ENCODE measurements at places on chromosomes 12 and 14. TPM values are rescaled to one million over a fixed set of nuclear protein-coding genes. Genes with fewer than 3 reads are reported as not detected.
A peak's percentile ranks its signal among the peaks of the same experiment; 100 is the strongest.

The GALNT16 gene
- 12.5 TPM for total RNA-seq

The CLEC4C gene
- not detected for total RNA-seq

The TPCN1 gene
- total RNA-seq, result 31.1 TPM

The AMIGO2 gene
- total RNA-seq, result 4.5 TPM

The PRPH gene
- 10.4 TPM for total RNA-seq

- no peak for DNase-seq
Measured at GRCh38 chr12:13530966-13531365, 334.4 kb downstream of the EMP1 start.

DNA sequence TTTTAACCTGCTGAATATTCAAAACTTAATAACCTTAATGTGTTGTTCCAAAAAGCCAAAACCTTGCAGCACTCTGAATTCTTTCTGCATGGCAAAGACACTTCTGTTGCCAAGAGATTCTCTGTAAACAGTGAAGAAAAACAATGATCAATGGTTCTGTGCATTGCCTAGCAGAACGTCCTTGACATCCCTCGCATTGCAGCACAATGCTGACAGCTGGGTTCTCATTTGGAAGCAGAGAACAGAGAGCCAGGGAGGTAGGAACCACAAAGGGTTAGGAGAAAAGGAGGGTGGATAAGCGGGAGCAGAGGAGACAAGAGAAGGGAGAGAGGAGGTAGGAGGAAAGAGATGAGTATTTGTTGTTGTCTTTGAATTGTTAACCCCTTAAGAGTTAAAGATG is 501.1 kb downstream of the NAV3 start:
- DNase-seq, result no peak

GRCh38 chr12:19833775-19834501 is 394.6 kb downstream of the AEBP2 start:
- DNase-seq, result no peak

DNA sequence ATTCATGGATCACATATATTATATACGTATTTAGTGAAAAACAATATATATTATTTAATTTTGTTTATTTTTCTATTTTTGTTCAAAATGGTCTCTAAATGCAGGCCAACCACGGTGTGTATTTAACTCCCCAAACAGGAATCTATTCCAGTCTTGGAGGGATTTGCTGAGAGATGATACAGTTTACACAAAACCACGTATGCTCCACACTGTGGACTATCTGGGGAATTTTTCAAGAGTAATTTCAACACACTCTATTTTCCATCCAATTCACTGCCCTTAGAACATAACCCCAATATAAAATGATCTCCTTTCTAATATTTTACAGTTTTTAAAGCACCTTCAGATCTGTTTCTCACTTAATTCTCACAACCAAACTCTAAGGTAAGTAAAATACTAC is 15.3 kb downstream of the EML1 start:
- DNase-seq, result no peak

- DNase-seq, result no peak
Measured at GRCh38 chr12:25293653-25294052, 42.9 kb upstream of the KRAS start.

GRCh38 chr14:39432179-39432618 is at the start of gene FBXO33:
FBXO33 (minus strand) TSS chr14:39432433; CDS start chr14:39432162, 271 bp downstream.
- peak; percentile 100 for DNase-seq

GRCh38 chr14:61033855-61034254 is 52.8 kb downstream of the SLC38A6 start:
- no peak for DNase-seq

DNA sequence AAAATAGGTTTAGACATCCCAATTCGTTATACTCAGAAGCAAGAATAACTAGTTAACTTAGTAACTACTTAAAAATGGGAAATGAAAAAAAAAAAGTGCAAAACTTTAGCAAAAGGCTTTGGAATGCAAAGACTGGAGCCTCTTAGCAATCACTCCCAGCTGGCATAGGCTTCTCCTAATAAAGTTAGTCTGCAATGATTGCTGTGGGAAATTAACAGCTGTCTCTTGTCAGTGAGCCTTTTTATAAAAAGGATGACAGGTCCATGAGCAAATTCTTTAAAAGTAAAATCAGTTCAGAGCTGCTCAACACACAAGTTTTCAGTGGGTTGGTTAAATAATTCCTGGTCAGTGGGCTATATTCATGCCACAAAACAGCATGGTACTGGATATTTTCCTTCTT is 7.4 kb upstream of the SYCP3 start:
- no peak for DNase-seq

- no peak for DNase-seq
Measured at GRCh38 chr12:86950444-86950843, 694.3 kb upstream of the MGAT4C start.

DNA sequence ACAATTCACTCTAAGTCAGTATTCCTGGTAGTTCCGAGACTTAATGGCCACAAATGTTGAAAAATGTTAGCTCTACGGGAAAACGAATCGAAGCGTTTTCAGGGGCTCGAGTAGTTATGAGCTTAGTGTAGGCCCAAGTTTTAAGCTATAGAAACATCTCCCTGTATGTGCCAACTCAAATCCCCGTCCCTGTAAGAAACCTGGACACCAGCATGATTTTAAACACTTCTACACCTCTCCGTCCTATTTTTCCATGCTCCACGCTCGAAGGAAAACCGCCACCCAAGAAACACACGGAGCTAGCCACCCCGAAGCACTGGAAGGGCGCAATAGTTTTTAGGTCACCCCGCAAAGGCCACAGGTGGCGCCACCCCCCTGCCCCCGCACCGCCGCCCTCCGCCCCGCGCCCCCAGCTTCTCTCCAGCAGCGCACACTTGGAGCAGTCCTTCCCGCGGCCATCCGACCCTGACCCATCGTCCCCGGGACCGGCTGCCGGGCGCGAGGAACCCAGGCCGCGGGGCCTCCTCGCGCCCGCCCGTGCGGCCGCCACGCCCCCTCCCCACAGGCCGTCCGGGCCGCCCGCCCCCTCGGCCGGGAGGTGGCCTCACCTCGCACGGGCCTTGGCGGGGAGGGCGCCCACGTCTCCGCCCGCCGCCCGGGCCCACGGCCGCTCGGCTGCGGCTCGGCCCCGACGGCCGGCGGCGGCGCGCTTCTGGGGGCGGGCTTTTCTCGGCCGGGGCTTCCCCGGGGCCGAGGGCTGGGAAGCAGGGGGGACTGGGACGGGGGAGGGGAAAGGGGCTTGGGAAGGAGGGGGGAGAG is 522 bp downstream of the R3HDM2 start:
- no peak for DNase-seq

DNA sequence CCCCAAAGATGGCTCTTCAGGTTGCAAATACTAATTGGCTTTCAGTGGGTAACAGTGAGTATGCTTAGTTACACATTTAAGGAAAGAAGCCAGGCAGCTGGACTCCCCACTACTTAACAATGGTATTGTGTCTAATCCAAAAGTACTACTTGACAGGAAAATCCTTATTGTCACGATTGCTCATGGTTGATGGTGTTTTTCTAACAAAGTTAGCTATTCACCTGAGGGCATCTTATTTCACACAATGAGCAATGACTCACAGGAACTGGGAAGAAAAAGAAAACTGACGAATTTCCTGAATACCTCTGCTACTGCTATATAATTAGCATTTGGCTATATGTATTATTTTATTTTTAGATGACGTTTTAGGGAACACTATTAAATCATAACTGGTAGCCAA is 33.4 kb upstream of the ALG10 start:
- DNase-seq, result no peak

GRCh38 chr12:80422550-80422949 is 21.5 kb upstream of the PTPRQ start:
- no peak for DNase-seq

DNA sequence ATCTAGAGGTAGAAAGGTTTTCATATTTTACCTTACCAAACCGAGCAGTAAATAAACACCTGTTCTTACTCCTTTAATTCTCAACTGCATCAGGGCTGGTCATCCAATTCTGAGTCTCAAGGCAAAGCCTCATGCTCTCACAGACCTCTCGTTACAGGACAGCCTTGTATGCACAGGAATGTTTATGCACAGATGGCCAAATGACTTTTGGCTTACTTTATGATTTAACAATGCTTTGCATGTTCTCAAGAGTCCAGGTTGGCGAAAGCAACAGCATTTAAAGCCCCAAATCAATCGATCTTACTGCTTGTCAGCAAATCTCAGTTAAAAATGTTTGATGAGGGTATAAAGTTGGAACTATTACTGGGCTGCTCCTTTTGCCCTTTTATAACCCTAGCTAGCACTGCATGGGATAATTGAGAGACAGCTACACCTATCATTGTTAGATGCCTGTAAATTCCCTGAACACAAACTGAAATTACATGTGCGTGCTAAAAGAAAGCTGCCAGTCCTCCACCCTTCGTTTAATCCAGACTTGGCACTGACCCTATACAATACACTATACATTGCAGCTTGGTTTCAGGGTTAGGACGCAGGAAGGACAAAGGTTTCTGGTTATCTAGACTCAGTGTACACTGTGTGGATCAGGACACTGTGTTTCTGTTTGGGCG is 63.6 kb downstream of the TMCC3 start:
- no peak for DNase-seq

- no peak for DNase-seq
Measured at GRCh38 chr12:76464631-76465166, 94.9 kb downstream of the OSBPL8 start.

DNA sequence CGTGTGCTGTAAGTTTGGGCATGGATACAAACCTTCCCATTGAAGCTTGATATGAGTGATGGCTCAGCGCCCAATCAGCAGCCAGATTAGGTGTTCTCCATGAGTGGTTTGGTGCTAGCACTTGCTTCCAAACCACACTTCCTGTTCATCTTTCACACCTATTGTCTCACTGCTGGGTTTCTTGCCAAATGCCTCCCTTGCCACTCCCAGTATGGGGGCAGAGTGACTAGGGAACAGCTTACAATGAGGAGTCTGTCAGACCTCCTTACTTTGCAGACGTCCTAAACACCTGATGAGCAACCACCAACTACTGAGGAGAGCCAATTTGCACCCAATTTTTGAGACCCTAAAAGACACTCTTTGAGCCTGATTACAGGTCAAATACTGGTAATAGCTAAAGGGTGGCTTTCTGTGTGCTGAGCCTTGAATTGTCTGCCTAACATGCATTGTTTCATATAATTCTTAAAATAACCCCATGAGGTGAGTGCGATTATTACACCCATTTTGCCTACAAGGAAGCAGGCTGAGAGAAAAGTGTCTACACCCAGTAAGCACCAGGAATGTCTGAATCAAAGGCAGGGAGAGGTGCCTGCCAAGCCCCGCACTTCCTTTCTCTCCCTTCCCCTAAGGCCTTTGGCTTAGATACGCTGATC is 48.4 kb upstream of the FOS start:
- DNase-seq, result no peak

DNA sequence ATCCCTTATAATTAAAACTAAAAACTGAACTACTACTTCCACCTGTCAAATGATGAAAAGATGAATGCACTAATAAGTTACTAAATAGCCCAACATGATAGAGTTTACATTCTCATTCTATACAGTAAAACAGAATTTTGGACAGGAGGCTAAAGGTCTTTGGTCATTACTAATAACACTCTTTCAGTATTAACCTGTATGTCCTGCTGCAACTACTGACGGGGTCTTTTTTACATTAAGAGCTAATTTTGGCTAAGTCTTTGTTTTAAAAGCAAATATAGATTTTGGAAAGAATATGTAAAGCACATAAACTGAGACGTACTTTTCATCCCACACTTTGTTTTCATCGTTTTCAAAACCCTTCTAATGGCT is 175.4 kb upstream of the CDKN3 start:
- no peak for DNase-seq

DNA sequence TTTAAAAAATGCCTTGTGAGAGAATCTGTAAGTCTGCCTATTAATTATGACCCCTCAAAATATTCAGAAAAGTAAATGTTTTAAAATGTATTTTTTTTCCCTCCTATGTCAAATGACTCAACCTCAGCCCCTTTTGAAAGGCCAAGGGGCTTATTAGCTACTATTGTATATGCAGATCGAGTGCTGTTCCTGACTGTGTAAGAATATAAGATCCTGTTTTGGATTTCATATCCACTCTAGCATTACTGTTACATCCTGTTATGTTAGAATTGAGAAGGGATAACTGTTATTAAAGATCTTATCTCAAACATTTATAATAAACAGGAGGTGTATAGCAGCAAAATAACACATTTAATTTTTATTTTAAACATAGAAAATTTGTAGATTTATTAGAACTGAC is 46.6 kb upstream of the TPH2 start:
- no peak for DNase-seq

GRCh38 chr14:104109731-104110361 is 24.3 kb downstream of the ASPG start:
- DNase-seq, result no peak

- peak; percentile 47 for DNase-seq
Measured at GRCh38 chr14:76280221-76280620, 95.7 kb upstream of the ESRRB start.

DNA sequence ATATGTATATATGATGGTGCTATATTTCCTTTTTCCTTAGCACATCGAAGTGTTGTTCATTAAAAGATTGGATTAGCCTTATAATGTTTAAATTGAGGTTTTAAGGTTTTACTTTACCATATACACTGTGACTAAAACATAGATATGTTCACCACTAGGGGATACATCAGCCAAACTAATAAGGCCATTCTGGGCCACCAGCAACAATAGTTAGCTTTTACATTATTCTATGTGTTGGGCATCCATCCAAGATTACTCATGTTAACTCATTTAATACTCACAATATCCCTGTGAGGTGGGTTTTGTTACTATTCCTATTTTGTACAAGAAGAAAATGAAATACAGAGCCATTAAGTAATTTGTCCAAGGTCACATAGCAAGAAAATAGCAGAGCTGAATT is 202.6 kb upstream of the AVPR1A start:
- no peak for DNase-seq

DNA sequence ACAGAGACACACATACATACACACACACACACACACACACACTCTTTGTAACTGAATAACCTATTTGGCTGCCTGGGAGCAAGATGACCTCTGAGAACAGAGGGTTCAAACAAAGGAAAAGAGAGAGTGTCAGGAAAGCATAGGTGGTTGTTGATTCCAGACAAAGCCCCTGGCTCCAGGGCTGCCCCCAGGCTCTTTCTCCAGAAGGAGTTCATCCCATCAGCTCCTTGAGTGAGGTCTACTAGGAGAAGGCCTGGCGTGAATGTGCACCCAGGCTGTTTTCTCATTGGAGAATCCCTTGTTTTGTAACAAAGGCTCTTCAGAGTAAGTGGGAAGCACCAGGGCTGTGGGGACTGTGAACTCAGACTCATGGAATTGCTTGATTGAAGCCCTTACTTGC is 151.9 kb downstream of the EMP1 start:
- no peak for DNase-seq
